Renal cortex interstitium (tissue), 15 donors: ENCODE measurements at places on chromosomes 2 and 18.
A peak's percentile ranks its signal among the peaks of the same experiment; 100 is the strongest.

- DNase-seq, result no peak
Observed at GRCh38 chr2:174708713-174709112, 55.6 kb downstream of the CHRNA1 start.

GRCh38 chr2:66957677-66958076, 439.5 kb upstream of the ETAA1 start:
- DNase-seq, result no peak

GRCh38 chr2:222982010-222982908, 69.7 kb upstream of the KCNE4 start:
- no peak for DNase-seq

DNA sequence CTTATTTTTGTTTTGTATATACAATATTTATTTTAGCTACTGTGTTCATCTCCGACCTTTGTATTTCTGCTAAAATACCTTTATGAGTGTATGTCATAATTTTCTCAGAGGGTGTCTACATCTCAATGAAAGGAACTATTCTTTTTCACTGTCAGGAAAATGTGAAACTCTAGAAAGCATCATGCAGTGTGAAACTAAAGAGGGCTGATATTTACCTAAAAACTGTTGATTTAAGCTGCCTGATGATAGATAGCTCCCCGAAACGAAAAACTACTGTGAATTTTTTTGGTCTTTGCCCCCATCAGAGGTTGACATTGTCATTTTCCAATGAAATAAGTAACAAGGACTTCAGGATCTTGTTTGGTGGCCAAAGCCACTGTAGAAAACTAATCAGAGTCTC, 38.8 kb downstream of the TMEM178A start:
- DNase-seq, result no peak

DNA sequence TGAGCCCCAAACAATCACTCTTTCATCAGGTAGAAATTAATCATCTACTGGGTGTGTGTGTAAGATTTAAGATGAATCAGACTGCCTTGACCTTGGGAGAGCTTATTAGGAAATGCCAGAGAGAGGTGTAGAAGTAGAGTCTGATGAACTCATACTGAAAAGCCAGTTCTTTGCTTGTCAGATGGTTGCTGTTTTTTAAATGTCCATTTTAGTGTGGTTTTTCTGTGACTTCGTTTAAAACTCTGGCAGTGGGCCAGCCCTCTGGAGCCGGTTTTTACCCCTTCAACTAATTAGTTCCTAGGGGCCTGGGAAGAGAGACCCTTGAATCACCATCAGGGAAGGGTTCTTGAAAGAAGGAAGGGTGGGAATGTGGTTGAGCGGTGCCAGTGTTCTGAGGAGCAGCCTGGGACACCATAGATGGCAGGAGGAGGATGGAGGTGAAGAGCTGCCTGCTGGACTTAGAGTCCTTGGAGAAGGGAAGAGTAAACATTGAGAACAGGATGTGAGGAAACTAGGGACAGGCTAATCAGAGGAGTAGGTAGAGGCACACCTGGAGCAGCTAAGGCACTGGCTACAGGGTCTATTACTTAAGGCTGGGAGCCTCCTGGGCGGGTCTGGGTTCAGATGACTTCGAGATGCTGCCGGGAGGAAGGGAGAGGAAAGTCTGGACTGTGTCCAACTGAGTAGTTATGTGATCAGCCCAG, 66.1 kb downstream of the LRRFIP1 start:
- no peak for DNase-seq

- no peak for DNase-seq
Observed at GRCh38 chr2:151638191-151638933, 95.9 kb downstream of the NEB start.

DNA sequence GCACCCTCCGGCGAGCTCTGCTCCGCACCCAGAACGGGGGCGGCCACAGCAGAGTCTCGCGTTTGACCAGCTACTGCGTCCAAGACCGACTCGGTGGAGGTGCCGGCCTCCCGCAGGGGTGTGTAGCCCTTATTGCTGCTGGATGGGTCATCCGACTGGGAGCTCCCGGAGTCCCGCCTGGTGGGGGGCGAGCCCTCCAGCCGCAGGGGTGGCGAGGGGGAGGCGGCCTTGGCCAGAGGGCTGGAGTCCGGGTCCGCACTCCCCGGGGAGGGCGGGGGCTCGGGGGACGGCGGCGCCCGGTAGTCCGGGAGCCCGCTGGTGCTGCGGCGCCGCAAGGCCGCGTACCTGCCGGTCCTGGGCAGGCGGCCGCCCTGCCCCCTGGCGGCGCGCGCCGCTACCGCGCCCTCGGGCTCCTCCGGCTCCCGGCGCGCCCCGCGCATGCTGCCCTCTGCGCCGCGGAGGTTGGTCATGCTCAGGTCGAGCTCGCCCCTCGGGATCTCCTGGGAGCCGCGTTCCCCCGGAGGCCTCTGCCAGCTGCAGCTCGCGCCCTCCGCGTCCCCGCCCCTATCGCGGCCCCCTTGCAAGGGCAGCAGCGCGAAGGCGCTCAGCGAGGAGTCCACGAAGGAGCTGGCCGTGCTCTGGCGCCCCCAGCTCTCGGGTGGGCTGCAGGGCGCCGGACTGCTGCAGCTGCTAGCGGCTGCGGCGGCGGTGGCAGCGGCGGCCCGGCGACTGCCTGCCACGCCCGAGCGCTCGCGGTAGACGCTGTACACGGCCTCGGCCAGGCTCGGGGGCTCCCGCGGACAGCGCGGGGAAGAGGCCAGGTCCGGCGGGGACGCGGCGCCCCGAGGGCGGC, 4.8 kb downstream of the TMEM200C start:
- DNase-seq, result peak; percentile 51

- no peak for DNase-seq
Observed at GRCh38 chr2:209145941-209146681, 277.7 kb upstream of the MAP2 start.

DNA sequence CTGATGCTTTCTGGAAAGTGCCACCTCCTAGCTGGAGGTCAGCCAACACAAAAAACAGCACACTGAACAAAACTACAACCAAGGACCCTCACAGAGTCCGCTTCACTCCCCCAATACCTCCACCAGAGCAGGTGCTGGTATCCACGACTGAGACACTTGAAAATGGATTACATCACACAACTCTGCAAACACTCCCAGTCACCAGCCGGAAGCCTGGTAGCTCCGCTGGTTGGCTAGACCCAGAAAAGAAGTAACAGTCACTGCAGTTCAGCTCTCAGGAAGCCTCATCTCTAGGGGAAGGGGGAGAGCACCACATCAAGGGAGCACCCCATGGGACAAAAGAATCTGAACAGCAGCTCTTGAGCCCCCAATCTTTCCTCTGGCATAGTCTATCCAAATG, 175.4 kb downstream of the LCLAT1 start:
- no peak for DNase-seq

DNA sequence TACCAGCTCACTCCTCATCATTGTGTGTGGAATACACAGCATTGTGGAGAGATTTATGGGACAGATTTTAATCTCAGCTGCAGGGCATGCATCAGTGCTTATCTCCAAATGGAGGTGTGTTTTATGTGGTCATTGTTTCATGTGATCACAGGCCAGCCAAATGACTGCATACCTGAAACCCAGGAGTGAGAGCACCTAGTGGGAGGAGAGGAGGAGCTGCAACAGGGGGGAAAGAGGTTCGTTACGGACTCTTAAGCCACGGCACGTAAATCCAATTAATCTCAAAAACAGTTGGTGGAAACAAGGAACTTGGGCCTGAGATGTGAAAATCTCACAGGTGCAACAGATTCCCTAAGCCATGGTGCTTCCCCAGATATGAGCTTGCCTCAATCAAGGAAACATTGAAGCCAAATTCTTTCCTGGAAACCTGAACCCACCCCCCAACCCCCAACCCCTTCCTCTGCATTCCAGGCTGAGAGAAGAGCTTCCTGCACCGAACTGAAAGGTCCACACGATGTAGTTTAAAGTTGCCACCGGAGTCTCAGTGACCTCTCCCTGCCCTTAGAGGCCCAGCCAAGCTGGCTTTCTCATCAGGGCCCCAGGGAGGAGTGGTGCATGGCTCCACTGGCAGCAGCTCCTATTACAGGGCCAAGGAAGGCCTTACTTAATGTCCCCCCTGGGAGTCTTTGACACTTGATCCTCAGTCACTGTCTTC, 167.4 kb downstream of the C1D start:
- DNase-seq, result peak; percentile 71

GRCh38 chr2:127541809-127542208, 6.3 kb downstream of the MYO7B start:
- DNase-seq, result no peak

- no peak for DNase-seq
Observed at GRCh38 chr2:32671885-32672533, 44.2 kb downstream of the TTC27 start.

DNA sequence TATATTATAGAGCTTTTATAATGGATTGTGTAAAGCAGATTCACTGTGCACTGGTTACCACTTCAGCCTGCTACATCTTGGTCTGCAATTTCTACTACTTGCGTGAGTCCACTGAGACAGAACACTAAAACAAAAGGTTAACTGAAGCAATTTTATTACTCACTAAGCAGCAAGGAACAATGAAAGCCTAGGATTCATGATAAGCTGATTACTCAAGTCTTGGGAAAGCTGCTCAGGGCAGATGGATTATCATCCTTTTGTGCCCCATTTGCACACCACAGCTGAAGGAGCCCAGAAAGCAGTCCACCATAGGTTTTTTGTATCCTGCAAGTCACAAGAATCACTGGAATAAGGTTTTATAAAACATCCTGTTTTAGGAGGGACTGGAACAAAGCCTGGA, 1215.2 kb upstream of the TMEFF2 start:
- DNase-seq, result no peak

DNA sequence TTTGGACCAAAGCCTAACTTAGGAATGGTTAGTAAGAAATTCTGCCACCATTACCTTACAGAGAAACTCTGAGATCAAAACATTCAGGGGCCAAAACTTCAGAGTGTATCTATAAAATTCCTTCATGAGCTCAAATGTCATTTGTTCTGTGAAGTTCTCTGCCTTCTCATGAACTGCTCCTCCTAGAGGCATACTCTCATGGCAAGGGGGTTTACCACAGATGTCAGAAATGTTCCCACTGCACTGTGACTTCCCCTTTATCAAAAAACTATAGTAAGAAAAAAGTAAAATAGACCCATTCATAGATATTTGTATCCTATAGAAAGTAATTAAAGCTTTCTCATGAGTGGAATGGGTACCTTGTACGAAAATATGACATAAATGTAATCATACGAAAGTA, 68.5 kb downstream of the USP40 start:
- no peak for DNase-seq

- no peak for DNase-seq
Observed at GRCh38 chr2:221025398-221025797, 546.7 kb downstream of the EPHA4 start.

- no peak for DNase-seq
Observed at GRCh38 chr2:145593280-145593679, 1073.4 kb upstream of the ZEB2 start.

DNA sequence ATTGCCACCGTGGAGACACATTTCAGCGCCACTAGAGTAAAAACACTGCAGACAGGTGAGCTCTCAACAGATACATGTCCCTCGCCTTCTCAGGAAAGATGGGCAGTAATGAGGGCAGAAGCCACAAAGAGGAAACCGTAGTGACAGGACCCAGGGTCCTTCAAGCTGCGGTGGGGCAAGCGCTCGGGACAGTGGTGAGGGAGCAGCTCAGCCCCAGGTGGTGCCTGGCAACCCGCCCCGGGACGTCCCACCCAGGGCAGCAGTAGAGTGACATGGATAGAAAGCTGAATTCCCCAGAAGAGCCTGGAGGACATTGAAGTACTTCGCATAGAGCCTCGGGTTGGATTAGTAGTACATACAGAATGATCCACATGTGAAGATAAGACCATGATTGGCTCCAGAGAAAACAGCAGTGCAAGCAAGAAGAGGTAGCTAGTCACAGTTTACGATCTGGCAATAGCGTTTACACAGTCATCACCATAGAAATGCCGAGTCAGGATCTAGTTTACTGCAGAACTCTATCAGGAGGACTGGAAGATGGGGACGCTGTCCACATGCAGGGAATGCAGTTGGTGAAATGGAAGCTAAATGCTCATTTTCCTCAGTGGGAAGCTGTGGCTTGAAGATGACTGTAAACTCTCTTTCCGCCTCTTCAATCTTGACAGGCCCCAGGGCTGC, 37.4 kb upstream of the ALPP start:
- no peak for DNase-seq

- DNase-seq, result no peak
Observed at GRCh38 chr2:135997380-135997779, 12.0 kb upstream of the DARS1 start.

GRCh38 chr2:237207646-237208045, 122.0 kb downstream of the COPS8 start:
- no peak for DNase-seq

DNA sequence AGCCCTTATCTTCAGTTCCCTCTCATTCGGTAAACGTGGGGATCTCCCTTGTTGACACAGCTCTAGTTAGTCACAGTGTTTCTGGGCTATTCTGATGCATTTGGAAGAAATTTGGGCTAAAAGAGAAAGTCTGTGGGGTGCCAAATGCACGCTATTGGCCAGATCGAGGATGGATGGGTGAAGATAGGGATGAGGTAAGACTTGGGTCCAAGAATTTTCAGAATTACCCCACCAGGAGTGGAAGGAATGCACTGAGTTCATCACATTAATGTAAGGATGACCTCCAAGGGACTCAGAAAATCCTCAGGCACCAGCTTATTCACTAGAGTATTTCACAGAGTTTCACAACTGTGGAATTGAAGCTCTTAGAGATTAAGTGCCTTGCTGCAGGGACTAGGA, 49.3 kb downstream of the NRP2 start:
- no peak for DNase-seq

DNA sequence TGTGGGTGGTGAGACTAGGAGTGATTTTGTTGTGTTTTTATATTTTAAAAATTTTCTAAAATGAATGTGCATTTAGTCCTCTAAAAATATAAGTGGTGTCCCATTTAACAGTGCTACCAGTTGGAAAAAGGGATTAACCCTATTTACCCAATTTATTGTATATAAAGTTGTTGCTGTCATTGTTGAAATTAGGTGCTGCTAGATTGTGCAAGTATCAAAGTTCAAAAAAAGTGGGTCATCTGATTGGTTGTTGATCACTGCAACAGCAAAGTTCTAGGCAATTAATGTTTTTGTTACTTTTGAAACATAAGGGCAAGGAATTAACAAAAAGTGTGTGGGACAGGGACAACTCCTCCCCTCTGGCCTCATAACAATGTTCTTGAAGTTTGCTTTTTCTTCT, 40.6 kb downstream of the ADNP2 start:
- DNase-seq, result no peak

GRCh38 chr2:4130651-4131050, 427.3 kb downstream of the DCDC2C start:
- no peak for DNase-seq

GRCh38 chr2:239839306-239839705, 185.8 kb downstream of the NDUFA10 start:
- DNase-seq, result no peak

GRCh38 chr2:43751476-43751990, 22.3 kb upstream of the DYNC2LI1 start:
- no peak for DNase-seq

GRCh38 chr2:120342446-120342845, 3.5 kb upstream of the INHBB start:
- no peak for DNase-seq
